T-cell (primary cell): ENCODE measurements at places on chromosomes 3 and 15. TPM values are rescaled to one million over a fixed set of nuclear protein-coding genes. Genes with fewer than 3 reads are reported as not detected.

Gene IL12A
- total RNA-seq = 2.8 TPM

DNA sequence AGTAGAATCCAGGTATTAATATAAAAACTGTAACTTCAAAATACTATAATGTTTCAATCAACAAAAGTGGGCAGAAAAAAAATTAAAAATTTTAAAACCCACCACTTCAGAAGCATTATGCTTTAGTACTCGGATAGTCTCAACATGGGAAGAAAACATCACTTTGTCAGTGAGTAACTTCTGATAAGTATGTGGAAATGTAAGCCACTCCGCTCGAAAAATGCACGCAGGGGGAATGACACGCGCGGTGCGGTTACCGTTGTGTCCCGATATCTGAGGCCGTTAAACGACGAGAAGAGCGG is 656 bp downstream of the NGLY1 start:
- DNase-seq = no peak

DNA sequence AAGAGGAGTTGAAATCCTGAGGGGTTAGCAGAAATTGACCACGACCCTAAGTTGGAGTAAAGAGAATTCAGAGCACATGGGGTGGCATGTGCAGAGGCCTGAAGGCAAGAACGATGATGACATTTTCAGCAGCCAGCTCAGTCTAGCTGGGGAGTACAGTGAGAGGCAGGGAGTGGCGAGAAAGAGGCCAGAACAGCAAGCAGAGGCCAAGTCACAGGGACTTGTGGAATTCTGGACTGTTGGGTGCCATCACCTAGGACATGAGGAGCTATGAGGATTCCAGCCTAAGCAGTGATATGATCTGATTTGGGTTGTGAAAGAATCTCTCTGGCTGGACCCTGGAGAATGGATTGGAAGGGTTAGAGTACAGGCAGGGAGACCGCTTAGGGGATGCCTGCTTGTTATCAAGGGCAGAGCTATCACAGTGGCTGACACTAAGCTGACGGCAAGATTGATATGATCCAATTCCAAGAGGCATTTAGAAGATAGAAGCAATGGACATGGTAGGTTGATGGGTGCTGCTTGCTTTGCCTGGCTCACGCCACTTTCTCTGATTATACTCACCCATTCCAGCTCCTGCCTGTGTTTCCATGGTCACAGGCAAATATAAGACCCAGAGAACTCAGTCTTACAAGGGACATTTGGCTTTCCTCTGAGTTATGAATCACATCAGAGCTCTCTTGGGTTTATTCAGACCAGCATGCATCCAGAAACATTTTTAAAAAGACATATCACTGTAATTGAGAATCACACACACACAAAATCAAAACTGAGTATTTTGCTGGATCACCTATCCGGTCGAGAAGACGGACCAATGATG is 66.4 kb downstream of the LRTM1 start:
- no peak for DNase-seq

DNA sequence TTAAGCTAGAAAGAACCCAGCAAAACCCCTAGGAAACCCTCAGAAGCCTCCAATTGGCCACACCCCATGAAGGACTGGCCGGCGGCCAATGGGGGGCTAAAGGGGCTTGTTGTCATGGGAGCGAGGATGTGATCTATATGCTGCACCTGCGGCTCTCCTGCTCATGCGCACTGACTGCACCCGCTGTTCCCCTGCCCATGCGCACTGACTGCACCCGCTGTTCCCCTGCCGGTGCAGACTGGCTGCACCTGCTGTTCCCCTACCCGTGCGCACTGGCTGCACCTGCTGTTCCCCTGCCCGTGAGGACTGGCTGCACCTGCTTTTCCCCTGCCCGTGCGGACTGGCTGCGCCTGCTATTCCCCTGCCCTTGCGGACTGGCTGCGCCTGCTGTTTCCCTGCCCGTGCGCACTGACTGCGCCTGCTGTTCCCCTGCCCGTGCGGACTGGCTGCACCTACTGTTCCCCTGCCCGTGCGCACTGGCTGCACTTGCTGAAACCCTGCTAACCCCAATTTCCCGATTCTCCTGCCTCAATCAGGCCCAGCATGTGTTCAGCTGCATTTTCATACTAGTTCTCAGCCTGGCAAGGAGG is 16.8 kb upstream of the MCCC1 start:
- no peak for DNase-seq

Gene PRTG
- total RNA-seq = not detected

DNA sequence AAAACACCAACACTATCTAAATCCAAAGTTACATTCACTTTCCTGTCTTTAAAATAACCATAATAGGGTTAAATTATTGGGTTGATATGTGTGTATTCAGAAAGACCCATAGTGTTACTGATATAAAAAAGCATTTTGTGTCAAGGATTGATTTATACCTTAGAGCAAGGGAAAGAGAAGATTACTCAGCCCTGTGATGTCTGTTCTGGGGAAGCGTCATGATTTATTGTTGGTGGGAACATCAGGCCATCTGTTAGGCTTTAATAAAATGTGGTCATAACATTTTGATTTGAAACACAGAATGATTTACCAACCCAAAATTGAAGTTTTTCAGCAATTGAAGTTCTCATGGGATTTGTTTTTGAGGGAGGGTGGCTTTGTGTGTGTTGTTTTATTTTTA is 33.2 kb downstream of the SIDT1 start:
- no peak for DNase-seq

Gene POC1A
- 0.91 TPM for total RNA-seq

DNA sequence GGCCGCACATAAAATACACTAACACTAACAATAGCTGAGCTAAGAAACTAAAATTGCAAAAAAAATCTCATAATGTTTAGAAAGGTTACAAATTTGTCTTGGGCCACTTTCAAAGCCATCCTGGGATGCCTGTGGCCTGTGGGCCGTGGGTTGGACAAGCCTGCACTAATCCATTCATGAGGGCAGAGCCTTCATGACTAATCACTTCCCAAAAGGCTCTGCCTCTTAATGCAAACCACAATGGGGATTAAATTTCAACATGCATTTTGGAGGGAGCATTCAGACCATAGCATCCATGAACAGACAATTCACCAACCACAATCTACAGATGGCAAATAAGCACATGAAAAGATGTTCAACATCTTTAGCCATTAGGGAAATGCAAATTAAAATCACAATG is 128.2 kb downstream of the SUCLG2 start:
- no peak for DNase-seq
